NB4 (cell line): ENCODE measurements at places on chromosomes 4 and X.

DNA sequence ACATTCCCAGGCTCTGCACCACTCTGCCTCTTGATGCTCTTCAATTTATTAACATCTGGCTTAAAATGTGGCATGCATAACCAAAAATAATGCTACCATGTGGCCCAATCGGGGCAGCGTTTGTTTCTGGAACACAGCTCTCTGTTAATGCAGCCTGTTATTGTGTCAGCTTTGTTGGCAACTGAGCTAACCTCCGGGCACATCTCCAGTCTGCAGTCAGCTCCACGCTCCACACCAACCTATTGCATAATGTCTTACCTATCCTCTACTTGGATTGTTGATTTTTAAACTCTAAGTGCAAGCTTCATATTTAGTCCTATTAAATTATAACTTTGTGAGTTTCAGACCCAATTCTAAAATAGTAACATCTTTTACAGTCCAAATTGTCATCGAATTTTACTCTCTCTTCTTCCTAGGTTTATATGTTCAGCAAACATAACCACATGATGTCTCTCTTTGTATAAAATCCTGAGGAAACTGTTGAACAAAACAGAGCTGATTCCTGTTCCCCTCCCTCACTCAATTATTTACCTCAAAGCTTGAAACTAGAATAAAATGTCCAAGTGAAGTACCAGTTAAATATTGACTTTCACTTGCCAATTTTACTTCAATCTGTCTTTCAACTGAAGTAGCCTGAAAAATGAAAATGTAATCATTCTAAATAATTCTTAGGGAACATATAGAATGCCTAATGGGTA lies 92.2 kb upstream of the RAPGEF2 start:
- no peak for DNase-seq

GRCh38 chrX:155027509-155028066 lies 944 bp downstream of the FUNDC2 start:
- peak; percentile 75 for DNase-seq

GRCh38 chrX:156003486-156004185 lies 6.1 kb downstream of the IL9R start:
- DNase-seq, result no peak

DNA sequence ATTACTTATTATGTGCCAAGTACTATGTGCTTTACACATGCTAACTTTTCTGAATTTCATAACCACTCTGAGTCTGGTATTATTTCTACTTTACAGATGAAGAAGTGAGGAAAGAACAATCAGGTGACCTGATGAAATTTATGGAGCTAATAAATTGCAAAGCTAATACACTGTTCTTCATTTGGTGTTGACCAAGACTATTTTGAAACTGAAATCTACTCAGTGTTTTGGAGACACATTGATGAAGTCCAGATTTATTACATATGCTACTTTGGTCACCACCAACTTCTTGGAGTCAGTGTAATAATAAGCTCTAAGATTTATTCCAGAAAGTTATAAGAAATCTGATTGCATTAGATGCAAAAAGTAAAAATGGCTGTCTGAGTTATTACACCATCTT lies 637.9 kb downstream of the FAT4 start:
- no peak for DNase-seq

DNA sequence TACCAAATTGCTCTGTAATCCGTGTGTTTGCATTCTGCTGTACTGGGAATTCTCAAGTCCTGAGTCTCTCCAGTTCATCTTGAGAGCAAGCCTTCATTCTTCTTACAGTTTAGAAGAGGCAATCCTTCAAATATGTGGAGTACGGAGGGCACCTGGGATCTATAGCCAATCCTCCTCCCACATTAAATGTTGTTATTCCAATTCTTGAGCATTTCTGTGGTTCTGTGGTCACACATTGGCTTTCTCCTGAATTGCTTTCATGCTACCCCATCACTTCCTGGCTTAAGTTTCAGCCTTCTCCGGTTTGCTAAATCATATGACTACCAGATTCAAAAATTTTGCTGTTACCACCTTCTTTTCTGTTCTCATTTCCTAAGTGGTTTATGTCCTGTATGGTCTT lies 611.1 kb downstream of the PCDH19 start:
- no peak for DNase-seq

- DNase-seq, result no peak
Observed at GRCh38 chrX:37746951-37747350, 32.9 kb upstream of the CYBB start.

DNA sequence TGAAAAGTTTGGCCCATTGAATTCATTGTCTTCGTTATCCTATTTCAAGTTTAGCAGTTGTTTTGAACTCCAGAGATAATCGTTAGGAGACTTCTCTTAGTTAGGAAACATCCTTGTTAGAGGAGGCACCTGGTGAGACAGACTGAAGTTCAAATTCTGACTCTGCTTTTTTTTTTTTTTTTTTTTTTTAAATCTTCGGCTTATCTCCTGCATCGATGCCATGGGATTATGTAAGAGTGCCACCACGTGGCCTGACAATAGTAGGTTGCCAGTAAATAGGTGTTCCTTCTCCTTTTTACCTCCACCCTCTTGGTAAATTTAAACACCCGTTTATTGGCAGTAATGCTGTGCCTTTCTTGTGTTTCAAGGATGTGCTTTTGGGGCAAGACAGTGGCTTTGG lies 149.3 kb downstream of the SOWAHB start:
- peak; percentile 41 for DNase-seq

- no peak for DNase-seq
Observed at GRCh38 chrX:15747626-15748173, 9.6 kb downstream of the CA5B start.

- DNase-seq, result no peak
Observed at GRCh38 chrX:153379971-153380581, 21.1 kb downstream of the PNMA6E start.

DNA sequence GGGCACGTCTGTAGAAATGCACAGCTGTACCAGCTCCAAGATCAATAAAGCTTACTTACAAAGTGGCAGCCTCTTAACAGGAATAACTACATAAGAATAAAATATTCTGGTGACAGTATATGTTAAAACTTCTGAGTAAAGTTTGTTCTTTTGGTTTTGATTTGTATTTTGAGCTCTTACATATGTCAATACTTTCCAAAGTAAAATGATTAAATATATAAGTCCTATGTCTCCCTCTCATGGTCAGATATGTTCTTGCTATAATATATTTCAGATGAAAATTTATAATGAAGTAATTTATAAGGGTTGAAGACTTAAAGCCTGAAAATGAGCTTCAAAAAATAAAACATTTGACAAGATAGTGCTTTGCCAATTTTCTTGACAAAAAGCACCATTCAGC lies 254.4 kb downstream of the NPFFR2 start:
- DNase-seq, result peak; percentile 7

DNA sequence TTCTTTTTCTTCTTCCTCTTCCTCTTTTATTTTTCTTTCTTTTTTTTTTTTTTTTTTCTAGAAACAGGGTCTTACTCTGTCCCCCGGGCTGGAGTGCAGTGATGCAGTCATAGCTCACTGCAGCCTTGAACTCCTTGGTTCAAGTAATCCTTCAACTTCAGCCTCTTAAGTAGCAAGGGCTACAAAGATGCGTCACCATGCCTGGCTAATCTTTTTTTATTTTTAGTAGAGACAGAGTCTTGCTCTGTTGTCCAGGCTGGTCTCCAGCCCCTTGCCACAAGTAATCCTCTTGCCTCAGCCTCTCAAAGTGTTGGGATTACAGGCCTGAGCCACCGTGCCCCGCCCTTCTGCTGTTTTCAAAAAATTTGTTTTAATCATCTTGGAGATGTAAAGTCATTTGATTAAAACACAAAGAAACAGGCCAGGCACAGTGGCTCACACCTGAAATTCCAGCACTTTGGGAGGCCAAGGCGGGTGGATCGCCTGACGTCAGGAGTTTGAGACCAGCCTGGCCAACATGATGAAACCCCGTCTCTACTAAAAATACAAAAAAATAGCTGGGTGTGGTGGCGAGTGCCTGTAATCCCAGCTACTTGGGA lies 28.1 kb downstream of the SYNPO2 start:
- DNase-seq, result no peak

GRCh38 chrX:150058728-150059127 lies 120.4 kb upstream of the EOLA2 start:
- no peak for DNase-seq

DNA sequence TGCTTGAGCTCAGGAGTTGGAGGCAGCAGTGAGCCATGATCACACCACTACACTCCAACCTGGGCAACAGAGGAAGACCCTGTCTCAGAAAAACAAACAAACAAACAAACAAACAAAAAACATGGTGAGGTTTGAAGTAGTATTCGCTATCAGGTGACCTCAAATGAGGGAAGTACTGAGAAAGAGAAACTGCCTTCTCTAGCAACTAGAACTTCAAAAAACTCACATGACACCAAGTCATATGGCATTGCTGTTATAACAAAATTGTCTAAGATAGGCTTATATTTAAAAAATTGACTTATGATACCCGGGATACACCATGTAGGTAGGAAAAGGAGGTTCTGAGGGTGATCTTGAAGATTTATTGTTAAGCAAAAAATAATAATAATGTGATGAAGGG lies 10.3 kb downstream of the MPP1 start:
- DNase-seq, result no peak

GRCh38 chrX:84479086-84479485 lies 23.2 kb downstream of the HDX start:
- no peak for DNase-seq

DNA sequence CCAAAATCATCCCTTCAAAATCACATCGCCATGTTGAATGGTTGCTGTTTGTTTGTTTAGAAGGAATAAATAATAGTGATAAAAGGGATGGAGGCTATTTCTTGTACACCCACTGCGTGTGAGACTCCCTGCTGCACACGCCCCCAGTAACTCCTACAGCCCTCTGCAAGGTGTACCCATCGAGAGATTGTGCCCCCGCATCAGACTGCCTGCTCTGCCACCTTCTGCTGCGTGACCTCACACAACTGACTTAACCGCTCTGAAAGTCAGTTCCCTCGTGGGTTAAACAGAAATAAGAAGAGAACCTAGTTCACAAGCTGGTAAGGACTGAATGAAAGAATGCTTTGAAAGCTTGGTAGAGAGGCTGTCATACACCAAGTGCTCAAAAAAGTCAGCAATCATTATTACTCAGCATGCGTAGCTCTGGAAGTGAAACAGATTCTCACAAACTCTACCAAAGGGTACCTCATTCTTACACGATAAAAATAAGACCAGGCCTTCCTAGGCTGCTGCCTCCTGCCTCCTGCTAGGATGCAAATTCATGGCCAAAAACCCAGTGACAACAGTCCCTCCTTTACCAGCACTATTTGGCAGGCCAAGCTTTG lies 147.1 kb downstream of the CPEB2 start:
- DNase-seq, result no peak

GRCh38 chr4:42594888-42595287 lies 62.0 kb downstream of the ATP8A1 start:
- no peak for DNase-seq

GRCh38 chr4:186204103-186204559 lies 12.8 kb downstream of the CYP4V2 start:
- DNase-seq, result no peak

DNA sequence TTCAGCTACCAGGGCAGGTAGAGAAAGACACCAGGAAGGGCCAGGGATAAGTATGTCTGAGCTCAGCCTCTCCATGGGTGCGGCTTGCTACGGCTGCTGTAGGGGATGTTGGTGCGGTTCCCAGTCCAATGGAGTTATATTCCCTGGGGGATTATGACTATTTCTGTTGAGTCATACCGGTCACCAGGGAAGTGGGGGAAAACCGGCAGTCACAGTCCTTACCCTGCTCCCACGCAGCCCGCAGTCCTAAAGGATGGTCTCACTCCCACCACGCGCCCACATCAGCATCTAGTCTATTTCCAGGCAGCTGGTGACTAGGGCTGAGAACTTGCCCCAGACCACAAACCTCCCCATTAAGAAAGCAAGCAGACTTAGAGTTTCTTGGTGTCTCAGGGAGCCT lies 191.6 kb downstream of the VEGFC start:
- peak; percentile 12 for DNase-seq

DNA sequence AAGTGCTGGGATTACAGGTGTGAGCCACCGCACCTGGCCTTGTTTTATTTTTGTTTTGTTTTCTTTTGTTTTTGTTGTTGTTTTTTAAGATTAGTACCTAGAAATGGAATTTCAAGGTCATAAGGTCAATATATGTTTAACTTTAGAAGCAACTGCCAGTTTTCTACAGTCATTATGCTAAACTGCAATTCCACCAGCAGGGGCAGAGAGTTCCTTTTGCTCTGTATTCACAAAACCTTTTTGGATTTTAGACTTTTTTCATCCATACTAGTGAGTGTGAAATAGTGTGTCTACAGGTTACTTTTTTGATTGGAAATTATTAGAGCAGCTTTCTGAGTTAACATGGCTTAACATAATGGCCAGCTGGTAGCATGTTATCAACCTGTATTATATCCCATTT lies 580.6 kb downstream of the TRIML1 start:
- DNase-seq, result no peak

DNA sequence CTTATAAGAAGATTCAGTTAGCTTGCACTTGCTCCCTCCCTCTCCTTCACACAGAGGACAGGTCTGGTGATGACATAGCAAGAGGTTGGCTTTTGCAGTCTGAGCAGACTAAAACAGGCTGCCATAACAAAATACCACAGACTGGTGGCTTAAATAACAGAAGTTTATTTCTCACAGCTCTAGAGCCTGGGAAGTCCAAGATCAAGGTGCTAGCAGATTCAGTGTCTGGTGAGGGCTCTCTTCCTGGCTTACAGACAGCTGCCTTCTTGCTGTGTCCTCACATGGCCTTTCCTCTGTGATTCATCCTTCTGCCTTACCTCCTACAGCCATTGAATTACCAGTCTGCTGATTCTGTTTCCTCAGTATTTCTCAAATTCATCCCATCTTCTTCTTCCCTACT lies 13.1 kb downstream of the RP2 start:
- peak; percentile 30 for DNase-seq

DNA sequence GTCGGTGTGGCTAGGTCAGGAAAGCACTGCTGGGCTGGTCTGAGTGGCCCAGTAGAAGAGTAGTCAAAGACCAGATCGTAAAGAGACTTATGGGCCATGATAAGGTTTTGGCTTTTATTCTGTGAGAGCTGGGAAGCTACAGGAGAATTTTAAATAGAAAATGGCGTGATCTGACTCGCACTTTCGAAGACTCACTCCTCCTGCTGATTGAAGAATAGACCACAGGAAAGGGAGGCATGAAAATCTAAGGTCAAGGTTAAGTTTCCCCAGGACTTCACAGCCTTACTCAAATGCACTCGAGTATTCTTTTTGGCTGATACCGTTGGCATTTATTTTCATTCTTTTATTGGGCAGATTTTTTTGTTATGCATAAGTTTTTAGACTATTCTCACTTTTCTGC lies 231.4 kb upstream of the ANKRD50 start:
- DNase-seq, result peak; percentile 15
